Neuronal stem cell (in vitro differentiated cells): ENCODE measurements at places on chromosomes 16 and 17.

DNA sequence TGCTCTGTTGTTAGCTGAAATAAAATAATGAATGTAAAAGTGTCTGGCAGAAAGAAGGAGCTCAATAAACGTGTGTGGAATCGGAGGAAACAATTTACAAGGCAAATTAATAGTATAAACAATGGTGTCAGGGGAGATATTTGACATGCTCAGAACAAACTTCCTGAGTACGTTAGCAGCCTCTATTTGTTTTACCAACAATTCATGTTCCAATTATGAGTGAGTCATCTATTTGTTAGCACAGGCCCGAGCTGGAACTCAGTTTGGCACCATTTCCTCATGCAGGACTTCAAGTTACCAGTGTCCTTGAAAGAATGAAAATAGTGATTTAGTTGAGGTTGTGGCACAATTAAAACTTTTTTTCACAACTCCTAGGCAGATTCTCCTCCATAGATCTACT is 9.1 kb downstream of the ASIC2 start:
- DNase-seq = no peak

DNA sequence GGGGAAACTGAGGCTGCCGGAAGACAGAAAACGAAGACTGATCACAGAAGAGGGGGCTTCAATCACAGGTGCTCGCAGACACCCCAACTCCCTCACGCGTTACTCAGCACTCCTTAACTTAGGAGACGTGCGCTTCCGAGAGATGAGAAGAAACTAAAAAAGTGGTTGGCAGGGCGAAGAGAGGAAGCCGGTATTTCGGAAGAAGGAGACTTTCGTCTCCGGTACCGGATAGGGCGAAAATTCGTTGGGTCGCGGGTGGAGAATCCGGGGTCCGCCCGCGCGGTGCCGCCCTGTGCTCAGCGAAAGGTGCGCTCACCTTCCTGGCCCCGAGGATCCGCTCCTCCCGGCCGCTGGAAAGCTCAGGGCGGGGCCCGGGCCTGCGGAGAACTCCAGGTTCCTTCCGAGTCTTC is 917 bp upstream of the TBX2 start:
- DNase-seq = no peak

DNA sequence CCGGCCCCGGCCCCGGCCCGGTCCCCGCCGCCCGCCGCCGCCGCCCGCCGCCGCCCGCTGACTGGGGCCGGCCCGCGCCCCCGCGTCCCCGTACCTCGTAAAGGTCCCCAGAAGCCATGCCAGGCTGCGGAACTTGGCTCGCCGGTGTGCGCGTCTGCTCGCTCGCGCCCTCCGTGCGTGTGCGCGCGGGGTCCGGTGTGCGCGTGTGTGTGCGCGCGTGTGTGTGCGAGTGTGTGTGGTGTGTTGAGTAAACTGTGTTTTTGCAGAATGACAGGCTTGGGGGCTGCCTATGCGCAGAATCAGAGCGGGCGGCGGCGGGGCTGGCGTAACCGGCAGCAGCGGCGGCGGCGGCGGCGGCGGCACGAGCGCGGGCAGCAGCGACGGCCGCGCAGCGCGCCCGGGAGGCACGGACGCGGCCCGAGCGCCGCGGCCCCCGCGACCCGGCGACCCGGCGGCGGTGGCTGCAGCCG is 307 bp downstream of the CDYL2 start:
- DNase-seq = peak; percentile 40

- no peak for DNase-seq
Measured at GRCh38 chr17:732902-733720, 715 bp downstream of the TLCD3A start.

DNA sequence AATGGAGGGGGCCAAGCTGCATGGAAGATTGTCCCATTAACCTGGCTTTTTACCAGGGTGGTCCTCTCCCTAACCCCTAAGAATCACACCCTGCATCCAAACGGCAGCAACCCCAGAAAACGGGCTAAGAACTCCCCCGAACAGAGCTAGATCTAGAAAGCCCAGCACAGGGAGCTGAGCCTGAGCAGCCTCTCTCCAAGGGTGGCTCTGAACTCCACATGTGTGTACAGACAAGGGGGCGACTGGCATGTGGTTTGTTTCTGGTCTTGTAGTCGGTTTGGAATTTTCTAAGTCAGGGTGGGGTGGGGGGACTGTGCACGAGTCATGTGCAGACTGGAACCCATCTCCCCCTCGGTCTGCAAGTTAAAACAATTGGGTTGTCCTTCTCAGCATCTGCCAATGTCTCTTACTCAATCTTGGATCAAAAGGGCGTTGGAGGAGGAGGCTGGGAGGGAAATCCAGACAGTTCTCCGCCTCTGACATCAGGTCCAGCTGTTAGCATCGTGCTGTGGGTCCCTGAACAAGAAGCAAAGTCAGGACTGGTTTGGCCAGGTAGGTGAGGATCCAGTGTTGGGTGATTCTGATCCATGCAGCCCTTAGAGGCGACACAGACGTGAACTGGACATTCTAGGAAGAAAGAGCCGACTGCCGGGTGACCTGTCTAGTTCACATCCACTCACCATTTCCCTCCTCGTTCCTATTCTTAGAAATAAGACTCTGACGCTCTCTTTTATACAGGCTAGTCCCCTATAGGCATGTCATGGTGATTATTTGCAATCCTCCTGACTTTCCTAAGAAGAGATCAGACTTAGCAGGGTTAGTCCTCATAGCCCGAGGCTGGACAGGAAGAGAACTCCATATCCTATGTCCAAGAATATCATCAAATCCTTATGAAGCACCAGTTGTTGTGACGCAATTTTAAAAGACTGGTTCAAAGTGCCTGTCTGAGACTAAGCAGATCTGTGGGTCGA is 381.8 kb downstream of the SOX9 start:
- DNase-seq = no peak

DNA sequence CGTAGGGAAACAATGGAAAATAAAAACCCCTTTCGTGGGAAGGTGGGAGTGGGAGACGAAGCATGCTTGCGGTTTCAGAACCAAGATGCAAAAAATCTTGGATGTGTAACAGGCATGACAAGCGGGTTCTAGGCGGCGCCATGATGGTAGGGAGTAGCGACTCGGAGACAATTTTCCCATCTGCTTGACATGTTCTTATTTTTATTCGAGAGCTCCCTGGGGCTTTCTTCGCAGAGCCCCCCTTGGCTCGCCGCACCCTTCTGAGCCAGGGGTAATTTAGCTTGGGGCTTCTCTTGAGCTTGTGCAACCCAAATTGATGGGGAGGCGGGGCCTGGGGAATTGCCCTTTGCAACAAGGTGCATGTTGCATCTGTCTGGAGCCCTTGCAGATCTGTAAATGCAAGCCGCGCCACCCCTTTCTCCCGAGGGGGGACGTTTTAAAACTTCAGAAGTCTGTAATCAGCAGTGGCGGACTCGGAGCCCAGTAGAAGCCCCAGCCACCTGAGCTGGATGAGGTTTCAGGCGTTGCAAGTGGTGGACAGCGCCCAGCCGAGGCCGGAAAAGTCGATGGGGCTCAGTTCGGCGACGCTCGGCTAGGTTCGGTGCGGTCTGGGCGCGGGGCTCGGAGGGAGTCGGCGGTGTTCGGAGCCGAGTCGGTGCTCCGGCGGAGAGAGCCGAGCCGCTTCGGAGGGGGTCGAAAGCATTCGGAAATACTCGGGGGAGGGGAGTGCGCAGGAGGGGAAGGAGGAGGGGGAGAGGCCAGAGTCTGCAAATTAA is 2.9 kb downstream of the GNAO1 start:
- DNase-seq = peak; percentile 95

DNA sequence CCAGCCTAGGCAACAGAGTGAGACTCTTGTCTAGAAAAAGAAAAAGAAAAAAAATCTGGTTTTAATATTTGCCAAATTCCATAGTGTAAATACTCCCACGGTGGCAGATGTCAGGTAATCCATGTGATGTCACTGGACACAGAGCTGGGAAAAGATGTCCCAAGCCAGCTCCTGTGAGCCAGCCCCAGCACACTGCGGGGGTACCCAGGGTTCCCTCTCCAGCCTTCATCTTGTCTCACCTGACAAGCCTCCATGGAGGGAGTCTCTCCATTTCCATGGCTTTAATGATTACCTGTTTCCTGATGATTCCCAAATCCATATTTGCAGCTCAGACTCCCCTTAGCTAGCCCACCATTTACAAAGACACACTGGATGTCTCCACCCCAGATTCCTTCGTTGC is 4.6 kb downstream of the CD300LB start:
- no peak for DNase-seq

- DNase-seq = peak; percentile 77
Measured at GRCh38 chr17:50151937-50152547, 1.6 kb upstream of the PPP1R9B start.

DNA sequence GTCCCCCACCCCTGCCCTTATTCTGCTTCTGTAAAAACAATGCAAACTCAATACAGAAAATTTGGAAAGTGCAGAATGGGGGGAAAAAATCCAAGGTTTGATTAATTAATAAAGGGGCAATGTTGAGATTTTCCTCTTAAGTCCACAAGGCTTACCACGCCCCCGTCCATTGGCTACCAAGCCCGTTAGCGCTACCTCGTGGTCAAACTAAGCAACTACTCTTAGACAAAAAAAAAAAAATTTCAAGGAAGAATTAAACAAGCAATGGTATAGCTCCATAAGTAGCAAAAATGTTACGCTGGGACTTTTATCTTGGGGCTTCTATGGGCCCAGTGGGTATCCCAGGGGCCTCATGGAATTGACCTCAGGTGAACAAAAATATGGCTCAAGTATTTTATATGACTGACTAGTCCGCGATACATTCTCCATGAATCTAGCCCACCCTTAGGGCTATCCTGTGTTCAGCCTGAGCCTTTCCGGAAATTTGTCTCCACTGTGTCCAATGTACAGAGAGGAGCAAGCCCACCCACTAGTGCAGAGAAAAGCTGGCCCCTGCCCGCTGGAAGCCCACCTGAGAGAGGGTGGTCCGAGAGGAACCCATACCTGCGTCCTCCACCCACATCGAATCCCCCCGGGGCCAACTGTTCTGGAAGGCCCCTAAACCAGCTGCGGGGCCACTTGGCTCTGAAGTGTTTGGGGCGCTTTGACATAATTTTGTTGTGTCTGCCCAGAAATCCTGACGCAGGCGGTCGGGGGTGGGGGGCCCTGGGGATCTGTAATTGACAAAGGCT is 19.1 kb upstream of the TEX2 start:
- peak; percentile 54 for DNase-seq

GRCh38 chr16:50549561-50549915 is 1.3 kb downstream of the NKD1 start:
- DNase-seq = no peak

DNA sequence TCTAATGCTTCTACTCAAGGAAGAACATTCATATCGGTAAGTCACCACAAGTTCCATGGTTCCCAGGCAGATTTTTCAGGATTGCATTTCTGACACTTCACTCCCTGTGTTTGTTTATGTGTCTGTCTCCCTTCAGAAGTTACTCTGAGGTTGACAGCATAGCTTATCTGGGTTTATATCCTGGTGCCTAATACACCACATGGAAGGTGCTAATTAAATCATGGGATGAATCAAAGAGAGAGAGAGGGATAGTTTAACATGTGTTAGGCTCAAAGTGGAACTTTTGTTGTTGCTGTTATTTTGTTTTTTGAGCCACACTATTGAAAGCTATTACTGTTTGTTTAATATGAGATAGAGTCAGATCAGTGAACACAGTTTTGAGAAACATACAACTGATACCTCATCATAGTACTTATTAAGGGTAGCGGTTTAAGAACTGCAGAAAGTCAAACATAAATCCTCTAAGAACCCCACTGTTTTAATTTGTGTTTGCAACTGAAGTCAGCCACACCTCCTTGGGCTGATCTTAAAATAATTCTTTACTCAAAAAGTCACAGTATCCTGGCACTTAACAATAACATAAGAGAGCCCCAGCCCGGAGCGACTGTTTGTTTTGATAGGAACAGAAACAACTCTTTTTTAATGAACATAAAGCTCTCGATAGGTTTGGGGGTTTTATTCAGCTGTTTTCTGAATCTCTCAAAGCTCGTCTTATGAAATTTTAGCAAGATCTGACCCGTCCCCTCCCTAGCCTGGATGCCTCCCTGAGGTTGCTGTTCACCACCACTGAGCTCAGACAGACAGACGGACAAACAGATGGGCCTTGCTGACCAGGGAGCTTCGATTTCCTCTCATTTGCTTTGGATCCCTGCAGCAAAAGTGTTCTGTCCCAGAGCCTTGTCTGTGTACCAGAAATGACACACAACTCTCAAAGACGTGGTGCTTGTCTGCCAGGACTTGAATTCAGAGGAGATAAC is 98.3 kb upstream of the MYOCD start:
- DNase-seq = no peak

- DNase-seq = no peak
Measured at GRCh38 chr17:65058593-65058992, 2.1 kb upstream of the GNA13 start.
